Cerebellar cortex (tissue), 1 donor: ENCODE measurements at places on chromosomes 4 and X.

GRCh38 chr4:27685091-27685490 is 824.5 kb downstream of the STIM2 start:
- no peak for DNase-seq

GRCh38 chrX:16722481-16722880 is 3.1 kb downstream of the SYAP1 start:
- DNase-seq: no peak

GRCh38 chr4:26356081-26356501 is 35.3 kb downstream of the RBPJ start:
- DNase-seq: no peak

DNA sequence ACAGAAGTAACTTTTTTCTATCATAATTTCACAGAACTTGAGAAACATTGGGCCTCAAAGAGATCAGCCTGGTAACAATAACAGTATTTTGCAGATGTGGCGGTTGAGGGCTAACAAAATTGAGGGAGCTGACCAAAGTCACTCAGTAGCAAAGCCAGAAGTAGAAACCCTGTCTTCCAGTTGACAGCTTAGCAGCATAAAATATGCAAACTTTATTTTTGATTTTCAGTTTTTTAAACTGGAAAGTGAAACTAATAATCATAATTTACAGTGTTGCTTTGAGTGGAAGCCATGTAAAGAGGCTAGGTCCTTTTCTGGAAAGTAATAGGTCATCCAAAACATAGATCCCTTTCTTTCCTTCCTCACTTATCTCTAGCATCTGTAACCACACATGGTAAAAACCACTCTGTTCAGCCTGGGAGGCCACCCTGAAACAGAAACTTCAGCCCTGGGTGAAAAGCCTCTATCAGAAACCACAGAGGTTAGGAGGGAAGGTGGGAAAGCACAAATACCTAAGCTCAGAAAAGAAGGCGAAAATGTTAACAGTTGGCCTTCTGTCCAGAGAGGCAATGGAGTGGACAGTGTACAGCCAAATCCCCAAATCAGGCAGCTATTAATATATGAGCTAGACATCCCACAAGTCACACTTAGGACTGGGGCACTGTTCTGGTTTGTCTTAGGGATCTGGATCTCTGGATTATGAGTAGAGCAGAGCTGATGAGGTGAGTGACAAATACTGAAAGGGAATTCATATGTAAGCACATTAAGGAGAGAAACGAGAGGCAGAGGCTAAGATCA is 61.1 kb upstream of the ARSJ start:
- peak; percentile 48 for DNase-seq

DNA sequence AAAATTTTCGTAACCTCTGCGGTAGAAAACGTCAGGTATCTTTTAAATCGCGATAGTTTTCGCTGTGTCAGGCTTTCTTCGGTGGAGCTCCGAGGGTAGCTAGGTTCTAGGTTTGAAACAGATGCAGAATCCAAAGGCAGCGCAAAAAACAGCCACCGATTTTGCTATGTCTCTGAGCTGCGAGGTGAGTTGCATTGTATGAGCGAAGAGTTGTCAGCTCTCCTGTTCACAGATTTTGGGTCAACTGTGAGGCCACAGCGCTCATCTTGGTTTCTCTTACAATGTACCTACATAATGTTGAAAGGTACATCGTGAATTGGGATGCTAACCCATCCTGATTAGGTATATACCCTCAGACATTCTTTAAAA is 486 bp downstream of the CLCN3 start:
- DNase-seq: peak; percentile 59

DNA sequence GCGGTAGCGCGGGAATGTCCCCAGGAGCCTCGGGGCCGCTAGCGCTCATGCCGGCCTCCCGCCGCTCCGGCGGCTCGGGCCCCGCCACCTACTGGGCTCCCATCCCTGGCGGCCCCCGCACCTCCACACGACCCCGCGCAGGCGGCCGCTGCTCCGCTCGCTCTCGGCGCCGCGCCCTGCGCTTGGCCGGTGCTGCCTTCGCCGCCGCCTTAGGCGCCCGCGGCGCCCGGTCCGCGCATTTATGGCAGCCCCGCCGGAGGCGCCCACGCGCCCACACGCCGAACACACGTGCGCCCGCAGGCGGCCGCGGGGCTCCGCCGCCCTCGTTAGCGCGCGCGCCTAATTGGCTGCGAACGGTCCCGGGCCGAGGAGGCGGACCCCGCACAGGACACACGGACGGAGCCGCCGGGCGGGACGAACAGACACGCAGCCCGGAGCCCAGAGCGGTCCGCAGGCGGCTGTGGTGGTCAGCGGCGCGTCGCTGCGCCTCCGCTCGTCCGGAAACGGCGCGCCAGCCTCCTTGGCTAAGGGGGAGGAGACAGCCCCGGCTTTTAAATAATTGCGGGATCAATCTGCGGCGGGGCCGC is at the start of gene NKX1-1:
NKX1-1 (minus strand) TSS at position 49 of the 587 bp plus-strand sequence; CDS start at position 49, 0 bp downstream.
- no peak for DNase-seq

DNA sequence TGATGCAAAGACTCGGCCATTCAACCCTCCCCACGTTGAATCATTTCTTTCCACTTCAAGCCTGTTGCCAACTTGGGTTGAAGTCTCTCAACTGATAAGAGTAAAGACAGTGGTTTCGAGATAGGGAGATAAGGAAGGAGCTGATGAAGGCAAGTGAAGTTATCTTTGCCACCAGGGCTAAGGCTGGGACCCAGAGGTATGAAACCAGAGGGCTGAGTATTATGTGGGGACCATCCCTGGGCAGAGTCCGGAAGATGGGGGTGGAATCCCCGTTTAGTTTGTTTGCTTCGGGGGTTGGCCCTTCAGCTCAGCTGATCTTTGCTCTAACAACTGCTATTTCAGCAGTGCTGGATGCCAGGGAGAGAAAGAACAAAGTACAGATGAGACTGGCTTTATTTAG is 2.3 kb upstream of the XPNPEP2 start:
- no peak for DNase-seq

DNA sequence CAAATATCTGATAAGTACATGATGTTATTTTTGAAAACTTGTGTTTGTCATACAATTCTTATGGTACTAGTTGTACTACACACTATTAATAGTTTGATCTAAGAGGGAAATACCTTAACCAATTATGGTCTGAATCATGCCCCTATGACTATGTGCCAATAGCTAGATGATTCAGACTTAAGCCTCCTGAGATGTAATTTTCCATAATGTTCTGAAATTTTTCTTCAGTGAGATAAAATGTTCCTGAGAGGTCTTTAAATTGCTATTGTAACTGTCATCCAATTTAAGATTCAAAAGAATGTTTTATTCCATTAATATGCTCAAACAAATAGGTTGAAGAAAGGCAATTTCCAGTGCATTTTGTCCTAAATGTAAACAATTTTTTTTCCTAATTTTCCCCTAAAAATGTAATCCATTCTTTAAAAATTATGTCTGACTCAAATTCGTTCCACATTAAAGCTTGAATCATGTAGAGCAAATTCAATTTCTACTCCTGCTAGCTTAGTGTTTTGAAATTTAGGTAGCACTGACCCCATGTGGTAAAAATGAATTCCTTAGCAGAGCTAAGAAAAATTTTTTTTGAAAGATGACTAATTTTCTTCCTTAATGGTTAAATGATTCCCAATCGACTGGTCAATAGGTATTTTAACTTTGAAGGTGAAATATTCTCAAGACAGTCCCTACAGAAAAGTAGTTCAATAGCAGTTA is 49.1 kb downstream of the APOOL start:
- DNase-seq: peak; percentile 18

DNA sequence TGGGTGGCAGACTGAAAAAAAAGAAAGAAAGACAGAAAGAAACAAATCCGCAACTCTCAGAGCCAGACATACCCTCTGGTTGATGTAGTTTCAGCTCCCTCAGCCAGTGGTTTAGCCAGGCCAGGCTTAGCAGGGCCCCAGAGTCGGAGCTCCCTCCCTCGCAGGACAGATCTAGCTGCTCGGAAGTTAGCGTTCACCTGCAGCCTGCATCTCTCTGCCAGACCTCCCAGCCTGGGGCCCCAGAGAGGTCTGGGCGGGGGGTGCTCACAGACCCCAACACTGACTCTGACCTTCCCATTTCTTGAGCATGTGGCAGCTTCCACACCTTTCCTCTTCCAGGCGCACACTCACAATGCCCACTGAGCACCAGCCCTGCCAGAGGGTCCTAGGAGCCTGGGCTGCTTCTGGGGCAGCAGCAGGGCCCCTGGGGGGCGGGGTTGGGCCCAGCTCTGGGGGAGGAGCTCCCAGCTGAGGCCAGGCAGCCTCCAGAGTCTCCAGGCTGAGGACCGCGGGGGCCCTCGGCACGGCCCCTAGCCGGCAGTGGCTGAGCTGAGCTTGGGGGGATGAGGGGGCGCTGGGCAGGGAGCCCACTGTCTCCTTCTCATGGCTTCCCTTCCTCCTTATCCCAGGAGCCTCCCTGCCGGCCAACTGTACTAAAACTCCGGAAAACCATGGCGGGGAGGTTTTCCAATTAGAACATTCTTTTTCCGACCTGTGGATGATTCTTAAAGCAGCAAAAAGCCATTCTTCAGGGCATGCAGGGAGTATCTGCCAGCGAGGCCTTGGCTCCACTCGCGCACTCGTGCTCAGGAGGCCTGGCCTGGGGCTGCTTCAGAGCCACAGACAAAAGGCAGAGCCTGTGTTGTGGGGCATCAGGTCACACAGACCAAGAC is 4.6 kb upstream of the ZNF185 start:
- no peak for DNase-seq
